ENCODE measurements at places on chromosomes 12 and 14.

GRCh38 chr14:63939006-63939270 lies 86.1 kb downstream of the SYNE2 start:
- DNase-seq = no peak

- DNase-seq = no peak
Observed at GRCh38 chr14:90299408-90299807, 32.3 kb downstream of the NRDE2 start.

DNA sequence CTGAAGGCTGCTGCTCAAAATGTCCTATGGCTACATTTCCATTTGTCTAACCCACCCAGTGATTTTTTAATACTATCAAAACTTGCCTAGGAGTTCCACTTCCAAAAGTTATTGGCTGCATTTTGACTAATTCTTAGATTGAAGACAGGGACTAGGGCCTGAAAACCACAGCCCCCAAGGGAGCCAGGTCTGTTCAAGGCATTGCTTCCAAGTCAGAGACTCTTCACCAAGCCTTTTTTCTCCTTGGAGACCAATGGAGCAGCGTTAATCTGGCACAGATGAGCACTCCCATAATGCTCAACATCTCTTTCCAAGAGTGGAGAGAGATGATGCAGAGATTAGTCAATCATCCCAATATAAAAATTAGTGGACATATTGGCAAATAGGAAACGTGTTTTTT lies 112.5 kb upstream of the HIF1A start:
- DNase-seq = no peak

GRCh38 chr14:25358330-25358729 lies 308.4 kb upstream of the STXBP6 start:
- no peak for DNase-seq

DNA sequence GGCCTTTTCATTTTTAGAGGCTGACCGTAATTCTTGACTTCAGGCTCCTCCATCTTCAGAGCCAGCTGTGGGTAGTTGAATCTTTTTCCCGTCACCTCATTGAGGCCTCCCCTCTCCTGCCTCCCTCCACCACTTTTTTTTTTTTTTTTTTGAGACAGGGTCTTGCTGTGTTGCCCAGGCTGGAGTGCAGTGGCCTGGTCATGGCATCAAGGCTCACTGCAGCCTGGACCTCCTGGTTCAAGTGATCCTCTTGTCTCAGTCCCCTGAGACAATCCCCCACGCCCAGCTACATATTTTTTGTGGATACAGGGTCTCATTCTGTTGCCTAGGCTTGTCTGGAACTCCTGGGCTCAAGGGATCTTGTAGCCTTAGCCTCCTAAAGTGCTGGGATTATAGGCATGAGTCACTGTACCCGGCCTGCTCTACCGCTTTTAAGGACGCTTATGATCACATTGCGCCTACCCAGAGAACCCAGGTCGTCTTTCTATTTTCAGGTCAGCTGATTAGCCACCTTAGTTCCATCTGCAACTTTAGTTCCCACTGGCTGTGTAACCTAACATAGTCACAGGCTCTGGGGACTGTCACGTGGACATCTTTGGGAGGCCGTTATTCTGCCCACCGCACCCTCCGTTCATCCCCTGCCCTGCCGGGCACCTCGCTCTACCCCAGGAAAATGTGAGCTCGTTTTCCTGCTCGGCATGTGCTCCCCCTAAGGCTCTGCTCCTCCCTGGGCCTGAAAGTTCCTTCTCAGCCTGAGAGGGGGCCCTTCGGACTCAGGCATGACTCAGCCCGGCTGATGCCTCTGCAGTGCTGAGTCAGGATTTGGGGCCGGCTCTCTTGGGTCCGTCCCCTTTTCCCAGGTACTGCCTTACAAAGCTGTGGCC lies 13.4 kb downstream of the TNFAIP2 start:
- DNase-seq = no peak

Measured in CD8-positive, alpha-beta memory T cell (primary cell).